ENCODE measurements at places on chromosomes 1 and 21.

GRCh38 chr21:33797565-33797964, 118.0 kb downstream of the ATP5PO start:
- DNase-seq = no peak

DNA sequence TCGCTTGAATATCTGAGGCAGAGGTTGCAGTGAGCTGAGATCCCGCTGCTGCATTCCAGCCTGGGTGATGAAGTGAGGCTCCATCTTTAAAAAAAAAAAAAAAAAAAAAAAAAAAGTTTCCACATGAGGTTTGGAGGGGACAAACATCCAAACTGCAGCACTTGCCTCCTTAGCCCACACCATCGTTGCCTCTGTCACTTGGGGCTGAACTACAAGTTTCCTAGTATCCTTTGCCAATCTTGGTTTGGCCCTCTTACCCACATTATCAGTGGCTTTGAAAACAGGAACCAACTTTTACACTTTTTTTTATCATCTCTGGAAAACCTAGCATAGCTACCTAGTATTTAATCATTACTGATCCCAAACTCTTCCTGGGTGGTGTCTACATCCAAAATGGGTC, 59.2 kb downstream of the CLSTN1 start:
- DNase-seq = no peak

DNA sequence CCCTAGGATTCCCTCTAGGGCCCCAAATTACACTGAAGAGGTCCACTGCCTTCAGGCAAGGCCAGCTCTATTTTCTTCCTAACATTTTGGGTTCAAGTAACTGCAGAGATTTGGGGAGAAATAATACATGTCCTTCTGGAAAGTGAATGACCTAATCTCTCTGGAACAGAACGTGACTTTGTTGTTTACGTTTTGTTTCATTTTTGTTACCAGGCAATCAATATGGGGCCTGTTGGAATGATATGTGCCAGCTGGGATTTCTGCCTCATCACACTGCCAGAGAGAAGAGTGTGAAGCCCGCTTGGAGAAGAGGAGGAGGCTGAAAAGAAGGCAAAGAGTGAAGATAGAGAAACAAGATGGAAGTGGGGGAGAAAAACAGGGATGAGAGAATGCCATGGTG, 116.7 kb downstream of the FASLG start:
- no peak for DNase-seq

GRCh38 chr1:113266788-113267187, 123.5 kb upstream of the MAGI3 start:
- DNase-seq = no peak

GRCh38 chr1:118102445-118102844, 82.6 kb downstream of the SPAG17 start:
- DNase-seq = no peak

GRCh38 chr1:240308096-240308495, 216.4 kb downstream of the FMN2 start:
- no peak for DNase-seq
